ENCODE measurements at places on chromosomes 3 and 15. TPM values are rescaled to one million over a fixed set of nuclear protein-coding genes. Genes with fewer than 3 reads are reported as not detected.

NR2E3 gene
- 0.19 TPM for total RNA-seq

MUC13 gene
- not detected for total RNA-seq

LRRC31 gene
- not detected for total RNA-seq

ACVR2B gene
- 7.0 TPM for total RNA-seq

TMEM207 gene
- not detected for total RNA-seq

IVD gene
- 33.1 TPM for total RNA-seq

ARF4 gene
- 99.3 TPM for total RNA-seq

FRMD4B gene
- 25.4 TPM for total RNA-seq

VPS18 gene
- total RNA-seq, result 23.5 TPM

IL17RE gene
- total RNA-seq, result 0.15 TPM

XYLB gene
- total RNA-seq, result 14.2 TPM

UCN2 gene
- 17.5 TPM for total RNA-seq

RBP2 gene
- not detected for total RNA-seq

SCAMP5 gene
- total RNA-seq, result 8.6 TPM

MEIS2 gene
- total RNA-seq, result 18.9 TPM
